ENCODE measurements at places on chromosomes 6 and 20. TPM values are rescaled to one million over a fixed set of nuclear protein-coding genes. Genes with fewer than 3 reads are reported as not detected.

DNA sequence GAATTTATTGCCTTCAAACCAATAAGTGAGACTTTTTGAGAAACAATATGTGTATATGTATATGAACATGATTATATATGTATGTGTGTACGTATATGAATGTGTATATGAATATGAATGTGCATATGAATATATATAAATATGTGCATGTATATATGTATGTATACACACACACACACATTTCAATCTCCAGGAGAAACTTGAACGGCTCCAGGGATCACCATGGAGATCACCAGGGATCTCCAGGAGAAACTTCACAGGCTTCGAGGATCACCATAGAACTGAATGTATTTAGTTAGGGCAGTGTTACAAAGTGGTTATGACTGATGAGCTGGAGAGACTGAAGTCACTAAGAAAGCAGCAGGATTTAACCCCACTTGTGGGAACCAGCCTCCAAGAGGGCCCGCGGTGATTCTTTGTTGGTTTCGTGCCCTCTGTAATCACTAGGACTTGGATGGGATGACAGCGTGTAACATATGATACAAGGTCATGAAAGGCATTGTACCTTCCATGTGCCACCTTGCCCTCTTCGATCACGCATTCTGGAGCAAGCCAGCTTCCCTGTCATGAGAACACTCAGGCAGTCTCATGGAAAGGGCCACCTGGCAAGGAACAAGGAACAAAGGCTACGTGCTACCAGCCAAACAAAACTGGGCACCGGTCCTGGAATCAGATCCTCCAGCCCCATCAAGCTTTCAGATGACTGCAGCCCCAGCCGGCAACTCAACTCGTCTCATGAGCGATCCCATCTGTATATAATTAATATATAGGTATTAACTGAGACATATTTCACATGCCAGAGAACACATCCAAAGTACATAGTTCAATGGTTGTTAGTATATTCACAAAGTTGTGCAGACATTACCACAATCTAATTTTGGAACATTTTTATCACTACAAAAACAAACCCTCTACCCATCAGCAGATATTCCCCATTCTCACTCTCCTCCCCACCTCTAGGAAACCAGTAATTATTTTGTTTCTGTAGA lies 8.6 kb downstream of the FAM50B start:
- H3K4me3 ChIP-seq = no peak overlapping the region
- no peak for DNase-seq
- H3K36me3 ChIP-seq = no peaks in the 10 kb centered on the region
- H3K27me3 ChIP-seq = no peaks in the 10 kb centered on the region
- H3K4me1 ChIP-seq = peaks cover 4% of the 10 kb centered on the region

SOX18 gene
- total RNA-seq = 0.34 TPM

GRCh38 chr6:41654151-41654697 lies 16.0 kb downstream of the MDFI start:
- peak overlapping the region; percentile 76 for H3K27ac ChIP-seq
- H3K27me3 ChIP-seq = no peaks in the 10 kb centered on the region
- peaks cover 62% of the 10 kb centered on the region for H3K4me1 ChIP-seq

GRCh38 chr6:66051812-66052211 lies 344.8 kb upstream of the EYS start:
- no peak overlapping the region for H3K4me3 ChIP-seq
- DNase-seq = no peak
- H3K27me3 ChIP-seq = peaks cover 7% of the 10 kb centered on the region
- H3K4me1 ChIP-seq = peaks cover 6% of the 10 kb centered on the region
- H3K36me3 ChIP-seq = no peaks in the 10 kb centered on the region

- DNase-seq = peak; percentile 57
- peaks cover 14% of the 10 kb centered on the region for H3K27me3 ChIP-seq
- H3K36me3 ChIP-seq = peaks cover under 1% of the 10 kb centered on the region
- peak overlapping the region; percentile 90 for H3K27ac ChIP-seq
- peak overlapping the region; percentile 89 for H3K4me3 ChIP-seq
Observed at GRCh38 chr6:28586962-28587745, 61.5 kb downstream of the GPX5 start.

DNA sequence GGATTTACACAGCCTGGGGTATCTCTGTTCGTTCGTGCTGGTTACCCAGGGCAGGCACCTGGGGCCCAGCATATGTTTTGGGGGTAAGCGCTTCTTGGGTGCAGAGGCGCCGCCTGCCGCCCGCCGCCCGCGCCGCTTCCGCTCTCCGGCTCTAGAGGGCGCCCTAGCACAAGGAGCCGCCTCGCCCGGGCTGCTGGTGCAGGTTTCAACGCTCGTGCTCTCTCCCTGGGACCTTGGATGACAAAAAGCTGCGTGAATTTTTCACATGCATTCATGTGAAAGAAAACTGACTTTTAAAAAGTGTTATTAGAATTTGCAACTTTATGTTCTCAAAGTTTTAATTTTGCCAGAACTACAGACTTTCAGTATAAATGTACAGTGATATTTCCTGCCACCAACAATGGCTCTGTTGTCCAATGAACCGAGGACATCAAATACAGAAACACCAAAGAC lies 32.5 kb downstream of the PRR18 start:
- H3K27me3 ChIP-seq = peaks cover 61% of the 10 kb centered on the region
- H3K4me1 ChIP-seq = peaks cover 2% of the 10 kb centered on the region
- peak; percentile 72 for DNase-seq
- H3K4me3 ChIP-seq = no peak overlapping the region

DNA sequence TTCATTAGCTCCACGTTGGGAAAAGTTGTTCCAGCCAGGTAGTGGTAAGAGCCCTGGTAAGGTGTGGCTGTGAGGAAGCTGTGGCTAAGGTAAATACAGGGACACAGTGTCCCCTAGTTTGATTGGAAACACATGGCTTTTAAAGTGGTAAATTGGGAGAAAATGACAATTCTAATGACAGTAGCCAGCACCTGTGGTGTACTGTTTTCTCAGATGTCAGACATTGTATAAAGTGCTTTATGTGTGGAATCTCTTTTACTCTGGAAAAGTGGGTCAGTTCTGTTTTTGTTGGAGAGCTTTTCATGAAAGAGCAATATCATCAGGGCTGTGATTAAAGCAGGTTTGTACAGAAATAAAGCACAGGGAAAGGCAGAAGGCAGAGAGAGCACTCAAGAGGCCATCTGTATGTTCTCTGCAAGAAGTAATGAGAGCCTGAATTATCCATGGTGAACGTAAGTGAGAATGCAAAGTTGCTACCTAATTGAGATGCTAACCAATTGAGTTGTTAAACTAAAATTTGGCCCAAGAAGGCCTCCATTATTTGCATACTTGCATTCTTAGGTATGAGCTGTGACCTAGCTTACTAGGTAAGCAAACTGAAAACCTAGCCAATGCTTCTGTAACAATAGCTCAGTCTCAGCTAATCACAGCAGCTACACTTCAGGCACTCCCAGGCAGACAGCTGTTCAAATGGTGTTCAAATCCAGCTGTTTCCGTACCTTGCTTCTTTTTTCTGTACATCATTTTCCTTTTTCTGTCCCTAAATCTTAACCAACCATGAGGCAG lies 28.2 kb downstream of the MRAP2 start:
- H3K36me3 ChIP-seq = no peaks in the 10 kb centered on the region
- no peak for DNase-seq
- H3K4me3 ChIP-seq = no peak overlapping the region
- H3K27me3 ChIP-seq = no peaks in the 10 kb centered on the region

Data from mesothelial cell of epicardium (in vitro differentiated cells).